ENCODE measurements at places on chromosomes 12 and 14.

DNA sequence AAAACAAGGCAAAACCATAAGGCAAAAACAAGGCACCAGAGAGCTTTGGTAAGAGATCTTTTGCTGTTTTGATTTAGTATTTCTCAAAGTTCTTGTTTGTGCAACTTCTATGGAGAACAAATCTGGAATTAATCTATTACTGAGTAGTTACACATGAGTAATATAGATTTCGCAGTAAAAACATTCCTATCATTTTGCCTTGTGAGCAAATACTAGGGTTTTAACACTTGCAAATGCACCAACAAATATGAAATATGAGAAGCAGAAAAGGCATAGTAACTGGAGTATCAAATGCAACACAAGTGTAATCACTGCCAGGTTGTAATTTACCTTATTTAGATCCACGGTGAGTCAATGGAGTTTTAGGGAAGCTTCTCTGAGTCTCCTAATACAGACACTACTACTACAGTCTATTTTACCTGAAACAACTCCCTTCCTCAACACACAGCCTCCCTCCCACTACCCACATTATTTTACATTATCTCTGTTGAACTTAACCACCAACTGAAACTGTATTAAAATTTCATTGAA, 324.1 kb downstream of the FLRT2 start:
- DNase-seq: no peak

DNA sequence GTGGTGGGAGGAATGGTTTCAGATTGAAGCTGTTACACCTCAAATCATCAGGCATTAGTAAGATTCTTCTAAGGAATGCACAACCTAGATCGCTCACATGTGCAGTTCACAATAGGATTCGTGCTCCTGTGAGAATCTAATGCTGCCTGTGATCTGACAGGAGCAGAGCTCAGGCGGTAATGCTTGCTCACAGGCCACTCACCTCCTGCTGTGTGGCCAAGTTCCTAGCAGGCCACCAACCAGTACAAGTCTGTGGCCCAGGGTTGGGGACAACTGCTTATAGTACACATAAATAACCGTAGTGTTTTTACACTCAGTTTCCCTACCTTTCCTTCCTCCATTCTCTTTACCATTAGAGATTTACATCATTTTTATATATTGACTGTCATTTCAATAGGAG, 121.4 kb downstream of the SLCO1B3 start:
- DNase-seq: no peak

GRCh38 chr12:8603856-8604255, 8.8 kb downstream of the AICDA start:
- no peak for DNase-seq

GRCh38 chr12:87513536-87514280, 515.5 kb downstream of the C12orf50 start:
- DNase-seq: no peak
